Kidney (tissue), 22 donors: ENCODE measurements at places on chromosomes 7 and 10. TPM values are rescaled to one million over a fixed set of nuclear protein-coding genes. Genes with fewer than 3 reads are reported as not detected.

Gene CDNF
- 2.1 TPM for total RNA-seq

Gene PDK4
- total RNA-seq: 45.0 TPM

GRCh38 chr7:150379441-150380379, 580 bp downstream of the ZNF775 start:
- H3K36me3 ChIP-seq: no peaks in the 10 kb centered on the region
- H3K27me3 ChIP-seq: no peaks in the 10 kb centered on the region
- peak overlapping the region; percentile 79 for H3K4me3 ChIP-seq
- no peak for DNase-seq

DNA sequence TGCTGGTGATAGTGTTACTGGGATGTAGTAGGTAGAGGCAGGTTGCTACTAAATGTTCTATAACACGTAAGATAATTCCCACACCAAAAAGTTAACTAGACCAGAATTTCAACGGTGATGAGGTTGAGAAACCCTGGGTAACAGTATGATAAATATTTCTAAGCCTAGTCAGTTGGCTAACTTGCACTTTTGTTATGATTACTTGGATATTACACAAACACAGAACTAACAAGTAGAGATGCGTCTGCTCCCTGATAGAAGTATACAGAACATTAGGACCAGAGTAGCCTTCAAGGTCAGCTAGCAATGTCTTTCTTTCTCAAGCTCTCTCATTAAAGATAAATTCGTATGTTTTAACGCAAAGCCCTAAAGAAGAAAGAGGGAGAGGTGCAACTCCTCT, 86.2 kb upstream of the FZD8 start:
- H3K27ac ChIP-seq: no peak overlapping the region
- no peaks in the 10 kb centered on the region for H3K36me3 ChIP-seq
- no peaks in the 10 kb centered on the region for H3K27me3 ChIP-seq
- no peak overlapping the region for H3K4me3 ChIP-seq

DNA sequence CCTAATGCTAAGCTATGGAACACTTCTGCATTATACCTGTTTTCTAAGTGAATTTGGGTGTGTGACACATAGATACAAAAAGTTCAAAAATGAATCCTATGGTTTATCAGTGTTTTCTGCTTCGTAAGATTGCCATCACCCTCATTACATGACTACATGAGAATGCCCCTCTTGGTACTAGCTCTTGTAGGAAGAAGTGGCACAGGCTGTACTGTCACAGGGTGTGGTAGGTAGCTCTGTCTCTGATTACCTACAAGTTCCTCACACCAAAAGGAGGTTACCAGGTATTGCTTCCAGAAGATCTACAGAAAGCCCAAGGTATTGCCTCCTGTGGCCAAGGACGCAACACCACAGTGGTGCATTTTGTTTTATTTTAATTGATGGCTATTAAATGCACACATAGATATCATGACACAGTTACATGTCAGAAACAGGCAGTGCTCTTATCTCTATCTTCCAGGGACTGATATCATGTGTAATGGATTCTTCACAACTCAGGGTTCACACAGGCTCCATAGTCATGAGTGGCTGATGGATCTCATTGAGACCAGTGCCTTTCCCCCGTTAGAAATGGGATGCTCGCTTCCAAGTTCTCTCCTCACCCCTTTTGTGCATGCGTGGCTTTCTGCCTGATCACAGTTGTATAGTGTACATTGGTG, 6.6 kb downstream of the OPTN start:
- H3K27ac ChIP-seq: no peak overlapping the region
- no peaks in the 10 kb centered on the region for H3K4me1 ChIP-seq
- no peak for DNase-seq
- H3K4me3 ChIP-seq: no peak overlapping the region
- peaks cover 9% of the 10 kb centered on the region for H3K36me3 ChIP-seq
- no peaks in the 10 kb centered on the region for H3K27me3 ChIP-seq

DNA sequence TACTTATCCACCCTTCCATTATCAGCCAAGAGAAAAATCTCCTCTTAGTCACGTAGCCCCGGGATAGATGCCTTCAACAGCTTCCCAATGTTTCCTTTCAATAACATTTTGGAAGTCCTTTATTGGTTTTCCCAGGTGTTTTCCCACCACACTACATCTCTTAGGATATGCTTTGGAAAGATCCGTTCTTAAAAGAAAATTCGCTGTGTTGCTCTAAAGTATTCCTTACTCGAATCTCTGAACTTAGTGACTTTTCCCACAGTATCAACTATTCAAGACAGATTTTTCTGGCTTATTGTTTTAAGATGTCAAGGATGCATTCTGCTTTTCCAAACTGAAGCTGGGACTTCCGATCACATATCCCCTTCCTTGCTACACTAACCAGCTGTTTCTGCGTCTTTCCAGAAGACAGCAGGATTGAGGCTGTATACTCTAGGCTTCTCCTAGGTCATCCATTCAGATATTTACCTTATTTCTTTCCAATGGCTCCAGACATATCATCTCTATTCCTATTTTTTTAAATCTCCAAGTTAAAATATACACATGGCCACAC, 36.5 kb upstream of the SVIL start:
- DNase-seq: no peak
- no peak overlapping the region for H3K4me3 ChIP-seq
- H3K36me3 ChIP-seq: no peaks in the 10 kb centered on the region
- no peaks in the 10 kb centered on the region for H3K27me3 ChIP-seq
- no peak overlapping the region for H3K27ac ChIP-seq

- peaks cover 2% of the 10 kb centered on the region for H3K4me1 ChIP-seq
- DNase-seq: peak; percentile 96
- peaks cover 2% of the 10 kb centered on the region for H3K36me3 ChIP-seq
- peak overlapping the region; percentile 98 for H3K27ac ChIP-seq
Measured at GRCh38 chr10:96130326-96130995, 364 bp downstream of the ZNF518A start.

GRCh38 chr10:31782701-31783100, 145.9 kb downstream of the ARHGAP12 start:
- H3K27me3 ChIP-seq: no peaks in the 10 kb centered on the region
- no peaks in the 10 kb centered on the region for H3K36me3 ChIP-seq
- H3K4me1 ChIP-seq: no peaks in the 10 kb centered on the region
- no peak for DNase-seq

DNA sequence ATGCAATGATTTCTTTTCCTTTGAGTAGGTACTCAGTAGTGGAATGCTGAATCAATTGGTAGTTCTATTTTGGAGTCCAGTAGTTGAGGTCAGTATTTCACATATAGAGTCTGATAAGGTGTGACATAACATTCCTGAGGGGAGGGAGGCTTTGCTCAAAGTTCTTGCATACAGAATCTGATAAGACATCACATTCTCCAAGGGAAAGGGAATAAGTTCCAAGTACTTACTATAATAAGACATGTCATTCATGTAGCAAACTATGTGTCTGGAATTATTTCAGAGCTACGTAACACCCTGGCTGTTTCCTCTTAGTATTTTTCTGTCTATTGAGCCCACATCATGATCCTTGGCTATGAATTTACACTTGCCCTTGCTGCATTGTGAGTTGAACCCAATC, 74.3 kb upstream of the POM121L12 start:
- no peak for DNase-seq
- H3K4me3 ChIP-seq: no peak overlapping the region
- no peaks in the 10 kb centered on the region for H3K4me1 ChIP-seq

- H3K4me1 ChIP-seq: peaks cover 11% of the 10 kb centered on the region
- no peaks in the 10 kb centered on the region for H3K27me3 ChIP-seq
- H3K36me3 ChIP-seq: no peaks in the 10 kb centered on the region
- DNase-seq: peak; percentile 29
- H3K4me3 ChIP-seq: no peak overlapping the region
- H3K27ac ChIP-seq: no peak overlapping the region
Measured at GRCh38 chr10:74071157-74071556, 73.2 kb downstream of the VCL start.

- no peaks in the 10 kb centered on the region for H3K4me1 ChIP-seq
- H3K36me3 ChIP-seq: no peaks in the 10 kb centered on the region
- DNase-seq: peak; percentile 47
- H3K27ac ChIP-seq: no peak overlapping the region
- H3K4me3 ChIP-seq: no peak overlapping the region
- no peaks in the 10 kb centered on the region for H3K27me3 ChIP-seq
Measured at GRCh38 chr10:116408719-116409118, 18.9 kb upstream of the PNLIPRP3 start.

GRCh38 chr10:106439366-106439765, 725.1 kb downstream of the SORCS1 start:
- H3K4me3 ChIP-seq: no peak overlapping the region
- H3K27me3 ChIP-seq: no peaks in the 10 kb centered on the region
- H3K36me3 ChIP-seq: no peaks in the 10 kb centered on the region
- H3K4me1 ChIP-seq: no peaks in the 10 kb centered on the region
- H3K27ac ChIP-seq: no peak overlapping the region

- no peaks in the 10 kb centered on the region for H3K27me3 ChIP-seq
- H3K36me3 ChIP-seq: no peaks in the 10 kb centered on the region
- no peaks in the 10 kb centered on the region for H3K4me1 ChIP-seq
- DNase-seq: no peak
Measured at GRCh38 chr10:128516180-128516579, 390.0 kb upstream of the MKI67 start.

DNA sequence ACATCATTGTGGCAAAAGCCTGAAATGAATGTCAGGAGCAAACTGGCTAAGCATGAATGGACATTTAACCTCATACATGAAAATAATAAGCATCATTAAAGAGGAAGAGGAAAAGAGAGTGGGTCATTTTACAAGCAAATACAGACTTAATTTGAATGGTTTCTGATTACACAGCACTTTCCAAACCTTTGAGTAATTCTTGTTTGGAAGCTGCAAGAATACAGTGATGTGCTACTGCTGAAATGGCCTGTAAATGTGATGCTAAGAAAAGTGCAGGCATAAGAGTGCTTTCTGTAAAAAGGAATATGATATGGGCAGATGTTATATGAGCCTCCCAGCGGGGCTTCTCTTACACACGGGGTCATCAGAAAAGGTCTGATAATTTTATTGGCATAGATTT, 30.2 kb downstream of the TAS2R16 start:
- no peaks in the 10 kb centered on the region for H3K36me3 ChIP-seq
- no peak overlapping the region for H3K27ac ChIP-seq
- no peaks in the 10 kb centered on the region for H3K27me3 ChIP-seq
- H3K4me3 ChIP-seq: no peak overlapping the region

GRCh38 chr10:48748573-48748972, 63.9 kb downstream of the WDFY4 start:
- DNase-seq: no peak
- H3K36me3 ChIP-seq: no peaks in the 10 kb centered on the region
- H3K4me3 ChIP-seq: no peak overlapping the region

DNA sequence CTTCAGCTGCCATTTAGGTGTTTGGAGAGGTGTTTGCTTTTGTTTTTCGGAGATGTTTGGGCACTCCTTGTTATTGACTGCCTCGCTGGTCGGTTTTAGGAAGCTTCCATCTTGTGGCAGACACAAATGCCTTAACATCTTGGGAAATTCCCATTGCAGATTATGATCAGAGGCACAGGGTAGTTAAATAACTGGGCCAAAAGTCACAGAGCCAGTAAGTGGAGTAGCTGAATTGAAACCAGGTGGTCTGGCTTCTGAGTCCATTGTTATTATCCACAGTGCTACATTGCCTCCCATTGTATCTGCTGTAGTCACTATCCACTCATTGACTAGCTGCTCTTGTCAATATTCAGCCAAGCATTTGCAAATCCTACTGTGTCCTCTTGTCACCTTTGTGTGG, 138.2 kb upstream of the PLPP4 start:
- DNase-seq: no peak
- no peak overlapping the region for H3K27ac ChIP-seq

DNA sequence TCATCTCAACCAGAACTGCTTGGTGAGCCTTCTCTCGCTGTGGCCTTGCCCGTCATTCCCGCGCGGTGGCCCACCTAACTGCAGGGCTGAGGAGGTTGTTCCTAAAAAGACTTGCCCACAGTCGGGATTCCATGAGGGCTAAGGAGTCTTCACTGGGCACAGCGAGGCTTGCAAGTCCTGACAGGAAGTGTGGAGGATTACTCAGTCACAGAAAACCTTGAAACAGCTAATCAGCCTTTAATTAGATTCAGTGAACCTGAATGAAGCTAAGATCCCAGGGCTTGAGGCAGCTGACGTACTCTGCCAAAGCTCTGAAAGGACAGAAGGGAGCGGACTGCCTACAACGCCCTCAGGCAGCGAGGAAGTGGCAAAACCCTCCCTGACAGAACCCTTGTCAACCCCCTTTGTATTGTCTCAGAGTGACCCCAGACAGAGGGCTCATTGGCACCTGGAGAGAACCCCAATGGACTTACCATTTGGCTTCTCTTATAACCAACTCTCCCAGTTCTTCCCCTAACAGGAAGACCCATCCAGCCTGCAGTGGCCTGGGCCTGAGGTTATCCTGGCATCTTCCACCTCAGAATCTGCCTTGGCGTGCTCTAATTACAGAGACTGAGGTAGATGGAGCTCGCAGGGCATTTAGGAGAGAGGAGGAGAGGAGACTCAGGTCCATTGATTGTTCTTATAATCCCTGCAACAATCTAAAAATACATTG, 2.5 kb upstream of the LAMB4 start:
- DNase-seq: peak; percentile 25
- H3K4me3 ChIP-seq: no peak overlapping the region
- no peaks in the 10 kb centered on the region for H3K36me3 ChIP-seq
- H3K4me1 ChIP-seq: no peaks in the 10 kb centered on the region

DNA sequence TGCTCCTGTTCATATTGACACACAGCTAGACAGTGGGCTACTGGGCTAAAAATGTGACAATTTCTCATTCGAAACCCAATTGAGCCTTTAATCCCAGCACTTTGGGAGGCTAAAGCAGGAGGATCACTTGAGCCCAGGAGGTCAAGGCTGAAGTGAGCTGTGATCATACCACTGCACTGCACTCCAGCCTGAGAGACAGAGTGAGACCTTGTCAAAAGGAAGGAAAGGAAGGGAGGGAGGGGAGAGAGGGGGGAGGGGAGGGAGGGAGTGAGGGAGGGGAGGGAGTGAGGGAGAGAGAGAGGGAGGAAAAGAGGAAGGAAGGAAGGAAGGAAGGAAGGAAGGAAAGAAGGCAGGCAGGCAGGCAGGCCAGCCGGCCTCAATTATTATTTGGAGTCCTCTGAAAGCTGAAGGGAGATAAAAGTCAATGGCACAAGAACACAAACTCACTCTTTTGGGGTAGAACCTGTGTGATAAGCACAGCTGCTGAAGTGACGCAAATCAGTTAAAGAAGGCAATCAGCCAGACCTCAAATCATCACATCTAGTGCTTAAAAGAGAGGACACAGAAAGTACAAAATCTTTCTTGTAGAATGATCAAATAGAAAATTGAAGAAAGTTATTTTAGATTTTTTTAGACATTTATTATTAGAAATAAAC, 98.1 kb downstream of the CCDC71L start:
- H3K4me1 ChIP-seq: no peaks in the 10 kb centered on the region
- H3K36me3 ChIP-seq: no peaks in the 10 kb centered on the region
- H3K27me3 ChIP-seq: no peaks in the 10 kb centered on the region
